GM03348 (cell line): ENCODE measurements at places on chromosomes 7 and 10.

DNA sequence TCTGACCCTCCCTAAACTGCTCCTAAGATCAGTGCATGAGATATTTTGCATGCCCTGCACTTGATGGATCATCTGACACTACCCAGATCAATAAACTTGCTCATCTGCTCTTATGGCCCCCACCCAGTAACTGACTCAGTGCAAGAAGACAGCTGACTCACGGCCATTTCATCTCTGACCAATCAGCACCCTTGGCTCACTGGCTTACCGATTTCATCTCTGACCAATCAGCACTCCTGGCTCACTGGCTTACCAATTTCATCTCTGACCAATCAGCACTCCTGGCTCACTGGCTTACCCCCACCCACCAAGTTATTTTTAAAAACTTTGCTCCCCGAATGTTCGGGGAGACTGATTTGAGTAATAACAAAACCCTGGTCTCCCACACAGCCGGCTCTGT, 37.2 kb upstream of the OPTN start:
- no peak for DNase-seq

DNA sequence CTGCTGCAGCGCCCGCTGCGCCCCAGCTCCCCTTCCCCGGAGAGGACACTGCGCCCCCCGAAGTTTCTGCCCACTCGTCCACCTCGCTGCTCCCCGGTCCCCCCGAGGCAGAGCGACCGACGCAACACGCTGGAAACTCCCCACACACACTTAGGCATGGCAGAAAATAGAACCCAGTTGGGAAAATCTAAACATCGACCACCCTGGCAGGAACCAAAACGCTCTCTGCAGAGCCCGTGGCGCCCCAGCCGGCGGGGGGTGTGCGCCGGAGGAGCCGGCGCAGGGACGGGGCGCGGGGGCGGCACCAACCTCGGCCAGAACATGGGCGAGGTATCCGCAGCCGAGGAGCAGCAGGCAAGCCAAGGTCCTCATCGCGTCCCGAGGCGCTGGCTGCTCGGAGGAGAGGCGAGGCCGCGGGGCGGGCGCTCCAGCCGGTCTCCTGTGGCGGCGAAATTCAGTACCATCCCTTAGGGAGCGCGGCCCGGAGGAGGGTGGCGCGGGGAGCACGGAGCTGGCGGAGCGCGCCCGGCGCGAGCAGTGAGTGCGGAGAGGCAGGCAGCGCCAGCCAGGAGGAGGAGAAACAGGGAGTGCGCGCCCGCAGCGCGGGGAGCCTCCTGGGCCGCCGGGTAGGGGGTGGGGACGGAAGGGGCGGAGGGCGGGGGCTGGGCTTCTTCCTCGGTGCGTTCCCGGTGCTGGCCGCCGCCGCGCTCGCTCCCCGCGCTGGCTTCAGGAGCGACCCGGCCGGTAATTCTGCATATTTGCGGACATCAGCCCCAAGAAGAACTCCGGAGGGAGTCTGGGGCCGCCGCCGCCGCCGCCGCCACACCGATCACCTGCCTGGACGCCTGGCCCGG, 789 bp downstream of the PDGFA start:
- peak; percentile 87 for DNase-seq

DNA sequence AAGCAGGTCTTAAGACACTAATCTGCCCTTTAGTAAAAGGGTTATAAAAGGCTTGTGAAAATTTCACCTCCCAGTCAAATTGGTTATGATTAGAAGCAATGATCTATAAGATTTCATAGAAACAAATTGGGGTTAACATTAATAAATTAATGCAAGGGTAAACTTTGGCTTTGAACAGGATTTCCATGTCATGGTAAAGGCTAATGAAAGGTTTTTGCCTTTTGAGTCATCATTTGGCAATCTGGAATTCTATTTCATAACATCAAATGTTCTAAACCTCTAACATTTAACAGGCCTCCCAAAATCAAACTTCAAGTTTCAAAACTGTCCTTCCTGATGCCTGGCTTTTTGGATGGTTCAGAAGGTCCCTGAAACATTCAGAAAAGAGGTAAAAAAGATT, 62.4 kb downstream of the COA1 start:
- DNase-seq = no peak

- no peak for DNase-seq
These were observed 362.3 kb downstream of the GATA3 start for GRCh38 chr10:8416760-8417159.

DNA sequence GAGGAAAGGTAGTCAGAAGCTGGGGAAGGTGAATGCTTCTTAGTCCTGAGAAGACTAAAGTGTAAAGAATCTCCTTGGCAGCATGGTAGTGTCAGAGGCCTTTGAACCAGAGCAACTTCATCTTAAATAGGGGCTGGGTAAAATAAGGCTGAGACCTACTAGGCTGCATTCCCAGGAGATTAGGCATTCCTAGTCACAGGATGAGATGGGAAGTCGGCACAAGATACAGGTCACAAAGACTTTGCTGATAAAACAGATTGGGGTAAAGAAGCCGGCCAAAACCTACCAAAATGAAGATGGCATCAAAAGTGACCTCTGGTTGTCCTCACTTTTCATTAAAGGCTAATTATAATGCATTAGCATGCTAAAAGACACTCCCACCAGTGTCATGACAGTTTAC, 351.6 kb downstream of the LRRTM3 start:
- no peak for DNase-seq
